ENCODE measurements at places on chromosomes 5 and 9. TPM values are rescaled to one million over a fixed set of nuclear protein-coding genes. Genes with fewer than 3 reads are reported as not detected.

- no peak for DNase-seq
Measured at GRCh38 chr9:27470291-27470856, 53.7 kb upstream of the IFNK start.

GRCh38 chr9:98978231-98978681, 34.5 kb downstream of the COL15A1 start:
- no peak for DNase-seq

- DNase-seq = peak; percentile 73
Measured at GRCh38 chr5:134114886-134115805, 665 bp downstream of the TCF7 start.

- DNase-seq = no peak
Measured at GRCh38 chr5:95221234-95221633, 63.7 kb downstream of the MCTP1 start.

GRCh38 chr5:139043157-139043905, 154.8 kb downstream of the SIL1 start:
- DNase-seq = no peak

- DNase-seq = no peak
Measured at GRCh38 chr5:78905084-78905938, 79.8 kb downstream of the ARSB start.

DNA sequence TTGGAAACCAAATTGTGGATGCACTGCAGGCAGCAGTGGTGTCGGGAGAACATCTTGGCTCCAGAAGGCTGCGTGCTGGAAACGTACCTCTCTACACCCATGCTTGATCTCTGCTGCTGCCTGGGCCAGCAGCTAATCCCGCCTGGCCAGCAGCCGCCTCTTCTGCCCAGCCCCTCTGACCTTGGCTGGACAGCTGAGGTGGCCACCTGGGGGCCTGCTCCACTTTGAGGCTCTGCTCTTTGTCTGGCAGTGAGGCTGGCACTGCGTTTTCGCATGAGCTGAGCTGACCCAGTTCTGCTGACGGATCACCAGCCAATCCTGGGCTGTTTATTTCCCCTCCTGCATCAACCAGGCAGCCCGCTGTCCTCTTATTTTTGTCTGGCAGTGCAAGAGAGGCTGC, 154.9 kb downstream of the TENT4A start:
- no peak for DNase-seq

DNA sequence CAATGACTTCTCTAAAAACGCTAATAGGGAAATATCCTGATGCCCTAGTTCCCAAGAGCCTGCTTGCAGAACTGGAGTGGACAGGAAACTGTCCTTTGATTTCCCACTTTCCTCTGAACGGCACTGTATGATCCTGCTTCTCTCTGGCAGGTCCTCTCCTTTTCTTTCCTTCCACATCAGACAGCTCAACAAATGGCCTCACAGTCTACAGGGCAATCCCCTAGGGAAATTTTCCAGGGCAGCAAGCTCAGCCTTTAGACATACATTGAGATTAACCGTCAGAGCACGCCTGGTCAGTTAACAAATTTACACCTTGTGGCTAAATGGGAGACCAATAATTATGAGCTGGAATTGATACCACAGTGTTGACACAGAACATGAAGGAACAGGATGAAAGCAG, 164.9 kb downstream of the SLC24A2 start:
- no peak for DNase-seq

DNA sequence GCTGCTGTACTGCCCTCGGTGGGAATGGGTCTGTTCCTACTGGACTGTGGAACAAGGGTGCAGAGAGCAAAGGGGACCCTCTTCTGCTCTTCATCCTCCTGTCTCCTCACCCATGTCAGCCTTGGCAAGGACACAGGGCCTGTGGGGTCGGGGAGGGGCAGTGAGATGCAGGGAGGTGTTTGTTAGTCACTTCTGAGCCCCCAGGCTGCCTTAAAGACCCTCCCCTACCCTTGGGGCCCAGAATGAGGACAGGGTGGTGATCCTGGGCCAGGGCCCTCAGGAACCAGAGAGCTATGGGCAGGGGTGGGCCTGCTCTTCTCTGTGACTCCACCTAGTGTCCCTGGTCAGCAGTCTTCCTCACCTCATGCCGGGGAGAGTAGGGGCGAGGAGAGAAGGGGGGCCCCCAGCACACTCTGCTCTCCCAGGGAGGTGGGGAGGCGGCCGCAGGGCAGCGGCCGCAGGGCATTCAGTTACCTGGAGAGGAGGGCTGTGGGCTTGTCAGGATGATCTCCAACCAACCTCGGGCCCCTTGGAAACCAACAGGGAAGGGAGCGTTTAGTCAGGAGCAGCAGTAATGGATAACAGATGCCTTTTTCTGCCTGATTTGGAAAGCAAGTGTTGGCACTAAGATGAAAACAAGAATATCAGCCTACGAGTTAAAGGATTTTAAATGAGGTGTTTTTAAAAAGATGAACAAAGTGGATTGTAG, 62.0 kb upstream of the GARNL3 start:
- DNase-seq = no peak

DNA sequence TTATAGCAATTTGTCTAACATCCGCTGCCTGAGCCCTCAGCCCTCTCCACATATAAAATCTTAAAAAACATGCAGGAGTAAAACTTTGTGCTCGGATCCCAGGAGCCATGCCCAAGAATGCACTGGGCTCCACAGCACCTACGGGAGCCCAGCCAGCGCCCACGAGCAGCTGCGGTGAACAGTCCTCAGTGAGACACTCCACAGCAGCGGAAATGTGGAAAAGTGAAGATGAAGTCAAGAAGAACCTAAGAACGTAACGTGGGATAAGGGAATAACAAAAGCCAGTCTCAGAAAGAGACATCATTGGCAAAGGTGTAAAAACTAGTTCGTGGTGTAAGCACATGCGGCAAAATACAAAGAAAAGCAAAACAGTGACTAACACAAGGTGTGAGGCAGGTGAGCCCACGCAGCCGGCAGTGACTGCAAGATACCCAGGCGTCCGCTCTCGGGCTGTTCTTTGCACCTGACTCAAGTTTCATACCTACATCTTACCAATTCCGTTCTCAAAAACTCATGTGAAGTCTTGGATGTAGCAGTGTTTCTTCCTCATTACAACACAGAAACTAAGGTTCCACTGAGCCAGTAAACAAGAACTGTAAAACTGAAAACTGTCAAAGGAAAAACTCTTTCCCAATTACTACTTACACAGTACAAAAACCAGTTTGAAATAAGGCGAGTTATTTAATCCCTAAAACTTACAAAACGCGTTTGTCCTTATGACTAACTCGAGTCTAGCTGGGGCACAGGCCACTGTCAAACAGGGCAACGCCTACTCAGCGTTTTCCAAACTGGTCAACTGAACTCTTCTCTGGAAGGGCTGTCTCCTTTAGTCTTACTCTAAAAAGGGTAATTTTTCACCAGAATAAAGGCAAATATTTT, 1.7 kb downstream of the CAMSAP1 start:
- DNase-seq = peak; percentile 19

- DNase-seq = no peak
Measured at GRCh38 chr5:43268188-43268820, 44.9 kb downstream of the HMGCS1 start.

DNA sequence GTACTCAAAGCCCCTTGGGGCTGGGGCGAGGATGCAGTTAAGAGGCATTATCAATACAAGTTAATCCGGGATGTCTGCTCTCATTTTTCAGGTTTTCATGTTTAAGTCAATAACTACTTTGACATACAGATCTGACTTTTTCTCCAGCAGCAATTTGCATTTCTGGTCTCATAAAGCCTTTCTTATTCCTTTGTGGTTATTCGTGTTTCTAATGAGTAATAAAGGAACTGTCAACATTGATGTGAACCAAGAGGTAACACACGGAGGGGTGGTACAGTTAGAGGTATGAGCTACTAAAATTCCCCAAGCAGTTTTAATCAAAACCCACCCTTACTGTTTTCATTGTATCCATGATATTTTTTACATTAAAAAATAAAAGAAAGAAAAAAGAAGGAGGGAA, 138.0 kb upstream of the NFIB start:
- no peak for DNase-seq

Gene STRBP
- 31.0 TPM for total RNA-seq

Gene ARL10
- total RNA-seq = 10.5 TPM

Gene SLC1A1
- 0.11 TPM for total RNA-seq

Gene GRIA1
- total RNA-seq = not detected

Gene PCDHB14
- total RNA-seq = not detected

Gene DIRAS2
- total RNA-seq = not detected

Gene CDKN2B
- total RNA-seq = 2.1 TPM

Gene TEX48
- not detected for total RNA-seq

Gene GARIN3
- not detected for total RNA-seq

Gene RFX3
- 13.5 TPM for total RNA-seq

All from activated naive CD8-positive, alpha-beta T cell treated with anti-CD3 and anti-CD28 coated beads, Interleukin-2, amount 10 ng/mL, durations not matched to agents 7 days and 5 days (primary cell).